ENCODE measurements at places on chromosomes 5 and 9. TPM values are rescaled to one million over a fixed set of nuclear protein-coding genes. Genes with fewer than 3 reads are reported as not detected.

Gene CBY3
- total RNA-seq: not detected

Gene CATSPER3
- total RNA-seq: not detected

Gene GADD45G
- total RNA-seq: 130 TPM

Gene DAB2IP
- 38.5 TPM for total RNA-seq

Gene MIER3
- total RNA-seq: 43.8 TPM

Gene KIAA0825
- total RNA-seq: 37.7 TPM

Gene KLF4
- 15.4 TPM for total RNA-seq

Gene RIMOC1
- 30.6 TPM for total RNA-seq

Gene FAM193B
- total RNA-seq: 49.9 TPM

Gene AMBP
- total RNA-seq: not detected

Gene PRKAA1
- 100 TPM for total RNA-seq

Gene NDUFS6
- total RNA-seq: 25.8 TPM

Gene PCDHGB3
- 14.2 TPM for total RNA-seq

Gene TRPM6
- 0.44 TPM for total RNA-seq

Gene CXCL14
- total RNA-seq: 63.1 TPM

Gene LCN6
- not detected for total RNA-seq

Gene TSLP
- not detected for total RNA-seq

Gene TUSC1
- 15.2 TPM for total RNA-seq

Gene CDC20B
- total RNA-seq: 0.38 TPM
